ENCODE measurements at places on chromosomes 4 and X.

- no peak for DNase-seq
Observed at GRCh38 chrX:40579900-40580536, 752 bp upstream of the ATP6AP2 start.

DNA sequence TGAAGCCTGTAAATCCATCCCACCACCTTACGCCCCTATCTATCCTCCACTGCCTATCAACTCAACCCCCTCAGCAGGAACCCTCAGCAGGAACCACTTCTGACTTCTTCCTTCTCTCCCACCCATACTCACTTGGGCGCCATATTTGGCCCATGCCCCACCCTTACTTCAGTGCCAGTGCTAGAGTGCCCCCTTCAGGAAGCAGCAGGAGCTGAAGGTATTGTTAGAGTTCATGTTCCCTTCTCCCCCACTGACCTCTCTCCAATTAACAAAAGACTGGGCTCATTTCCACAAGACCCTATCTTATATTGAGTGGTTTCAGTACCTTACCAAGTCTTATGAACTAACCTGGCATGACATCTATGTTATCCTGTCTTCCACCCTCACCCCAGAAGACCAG, 363.1 kb upstream of the SLIT2 start:
- DNase-seq: no peak

- DNase-seq: no peak
Observed at GRCh38 chrX:154002215-154002719, 17.4 kb downstream of the IRAK1 start.

GRCh38 chr4:3062471-3062870, 11.9 kb downstream of the HTT-AS start:
- DNase-seq: no peak

DNA sequence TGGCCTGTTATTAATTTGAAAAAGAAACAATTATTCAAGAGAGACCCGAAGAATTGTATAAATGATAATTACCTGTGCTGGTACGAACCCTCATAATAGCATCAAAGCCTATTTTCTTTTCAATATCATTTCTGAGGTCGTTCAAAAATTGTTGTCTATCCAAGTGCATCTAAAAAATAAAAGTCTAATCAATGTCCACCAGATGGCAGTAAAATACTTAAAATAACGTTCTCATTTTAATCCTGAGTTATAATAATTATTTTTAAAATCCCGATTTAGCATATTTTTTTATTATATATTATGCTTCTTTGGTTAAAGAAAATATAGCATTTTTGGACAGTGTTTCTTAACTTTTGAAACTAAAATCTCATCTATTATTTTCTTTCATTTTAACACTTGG, 55.7 kb downstream of the METTL14 start:
- DNase-seq: no peak

GRCh38 chrX:138128027-138128671, 562.2 kb downstream of the ZIC3 start:
- DNase-seq: no peak

GRCh38 chr4:17701882-17702281, 79.5 kb downstream of the FAM184B start:
- DNase-seq: no peak

- no peak for DNase-seq
Observed at GRCh38 chrX:64427281-64427680, 32.0 kb upstream of the MTMR8 start.

GRCh38 chr4:175326796-175327195, 408.6 kb downstream of the ADAM29 start:
- no peak for DNase-seq

DNA sequence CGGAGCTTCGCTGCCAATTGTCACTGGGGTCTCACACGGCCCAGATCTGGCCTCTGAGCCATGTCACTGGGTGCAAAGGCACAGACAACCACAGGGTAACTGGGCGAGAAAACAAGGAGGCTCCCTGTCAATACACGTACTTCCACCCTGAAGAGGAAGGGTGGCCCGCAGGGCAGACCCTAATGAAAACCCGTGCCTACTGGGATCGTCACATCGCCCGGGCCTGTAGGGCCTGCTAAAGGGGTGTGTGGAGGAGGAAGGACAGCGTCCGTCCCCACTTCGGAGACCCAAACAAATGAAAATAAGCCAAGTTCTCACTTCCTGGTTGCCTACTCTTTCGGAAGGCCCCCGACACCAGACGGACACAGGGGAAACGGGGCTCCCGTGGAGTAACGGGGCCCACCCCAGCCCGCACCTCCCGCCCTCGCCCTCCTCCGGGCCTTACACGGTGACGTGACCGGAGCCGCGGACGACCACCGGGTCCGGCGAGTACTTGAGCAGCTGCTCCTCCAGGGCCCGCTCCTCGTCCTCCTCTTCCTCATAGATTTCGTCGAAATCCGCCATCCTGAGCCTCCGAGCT, 578 bp downstream of the CHIC2 start:
- DNase-seq: peak; percentile 75

- DNase-seq: no peak
Observed at GRCh38 chrX:63354484-63354883, 3.4 kb upstream of the SPIN4 start.

- DNase-seq: no peak
Observed at GRCh38 chr4:185479507-185479971, 8.0 kb upstream of the CCDC110 start.

- no peak for DNase-seq
Observed at GRCh38 chr4:68744368-68744767, 71.4 kb upstream of the UGT2B10 start.

- peak; percentile 87 for DNase-seq
Observed at GRCh38 chr4:52999626-53000025, 137.5 kb downstream of the RASL11B start.

DNA sequence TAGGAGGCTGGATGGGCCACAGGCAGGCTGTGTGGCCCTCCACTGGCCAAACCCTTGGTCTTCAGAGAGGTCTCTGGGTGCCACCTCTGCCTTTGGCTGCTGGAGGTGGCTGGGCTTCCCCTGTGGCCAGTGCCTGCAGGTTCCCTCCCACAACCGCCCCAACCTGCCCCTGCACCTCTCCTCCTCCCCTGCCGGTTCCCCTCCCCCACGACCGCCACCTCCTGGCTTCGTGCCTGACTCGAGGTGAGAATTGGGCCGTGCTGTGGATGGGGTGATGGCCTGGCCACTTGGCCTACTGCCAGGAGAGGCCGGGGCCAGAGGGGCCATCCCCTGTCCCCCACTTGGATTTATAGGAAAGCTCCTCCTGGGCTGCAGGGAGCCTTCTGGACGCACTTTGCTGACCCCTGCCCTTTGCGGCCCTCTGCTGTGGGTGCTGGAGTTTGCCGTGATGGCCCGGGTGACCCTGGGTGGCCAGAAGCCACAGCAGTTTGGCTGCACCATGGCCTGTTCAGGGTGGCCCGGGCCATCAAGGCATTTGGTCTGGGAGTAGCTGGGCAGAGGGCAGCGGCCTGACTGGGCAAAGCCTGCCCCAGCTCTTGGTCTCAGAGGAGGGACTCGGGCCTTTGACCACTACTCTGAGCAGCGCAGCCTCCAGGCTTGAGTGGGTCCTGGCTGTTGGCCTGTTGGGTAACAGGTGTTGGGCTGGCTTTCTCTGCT, 3.8 kb downstream of the NAT8L start:
- DNase-seq: no peak

GRCh38 chrX:124289443-124289842, 43.0 kb upstream of the TEX13D start:
- no peak for DNase-seq

- no peak for DNase-seq
Observed at GRCh38 chrX:72467135-72467534, 105.5 kb downstream of the HDAC8 start.
